ENCODE measurements at places on chromosomes 12 and 14.

DNA sequence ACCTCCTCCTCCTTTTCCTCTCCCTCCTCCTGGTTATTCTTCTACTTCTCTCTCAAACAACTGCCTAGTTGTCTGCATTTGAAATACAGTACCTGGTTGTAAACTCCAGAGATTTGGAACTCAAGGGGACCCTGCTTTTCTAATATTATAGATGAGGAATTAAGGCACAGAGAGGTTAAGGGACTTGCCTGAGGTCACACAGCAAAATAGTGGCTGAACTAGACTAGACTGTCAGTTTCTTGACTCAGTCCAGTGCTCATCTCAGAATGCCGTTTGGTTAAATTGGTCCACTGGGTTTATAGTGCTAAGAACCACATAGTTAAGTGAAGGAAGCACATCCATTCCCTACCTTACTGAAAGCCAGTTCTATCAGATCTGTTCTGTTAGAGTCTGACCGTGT lies 105.9 kb upstream of the VASH1 start:
- DNase-seq, result no peak

- no peak for DNase-seq
Measured at GRCh38 chr12:28463396-28463795, 273.1 kb downstream of the CCDC91 start.

DNA sequence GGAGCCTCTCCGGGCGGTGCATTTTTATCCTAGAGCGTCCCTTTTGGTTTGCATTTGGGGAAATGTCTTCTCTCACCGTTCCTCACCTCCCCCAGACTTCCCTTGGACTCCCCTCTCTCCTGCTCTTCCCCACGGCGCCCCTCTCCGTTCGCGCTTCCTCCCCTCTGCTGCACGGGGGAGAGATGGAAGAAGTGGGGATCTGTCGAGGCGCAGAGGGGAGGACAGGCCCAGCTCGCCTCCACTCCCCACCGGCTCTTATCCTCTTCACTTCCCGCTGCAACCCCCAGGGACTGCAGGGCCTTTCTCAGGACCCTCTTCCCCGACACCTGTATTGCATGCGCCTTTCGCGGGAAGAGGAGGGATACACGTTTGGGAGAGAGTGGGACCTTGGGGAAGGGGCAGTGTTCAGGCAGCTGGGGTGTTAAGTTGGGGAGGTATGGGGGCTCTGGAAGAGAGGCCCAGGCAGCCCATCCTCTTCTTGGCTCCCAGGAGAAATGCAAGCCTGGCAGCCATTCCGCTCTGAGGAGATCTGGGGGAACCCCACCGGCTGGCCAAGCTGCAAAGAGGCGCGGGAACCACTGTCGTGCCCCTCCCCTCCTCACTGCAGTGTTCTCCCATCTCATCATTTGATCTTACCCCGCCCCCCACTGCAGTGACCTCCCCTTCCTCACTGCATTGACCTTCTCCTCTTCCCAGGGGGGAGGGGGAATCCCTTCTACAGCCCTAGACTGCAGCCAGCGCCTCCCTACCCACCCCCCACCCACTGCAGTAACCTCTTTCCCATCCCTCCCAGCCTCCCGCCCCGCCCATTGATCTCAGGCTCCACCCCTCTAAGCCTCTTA lies 788 bp downstream of the ENO2 start:
- no peak for DNase-seq

DNA sequence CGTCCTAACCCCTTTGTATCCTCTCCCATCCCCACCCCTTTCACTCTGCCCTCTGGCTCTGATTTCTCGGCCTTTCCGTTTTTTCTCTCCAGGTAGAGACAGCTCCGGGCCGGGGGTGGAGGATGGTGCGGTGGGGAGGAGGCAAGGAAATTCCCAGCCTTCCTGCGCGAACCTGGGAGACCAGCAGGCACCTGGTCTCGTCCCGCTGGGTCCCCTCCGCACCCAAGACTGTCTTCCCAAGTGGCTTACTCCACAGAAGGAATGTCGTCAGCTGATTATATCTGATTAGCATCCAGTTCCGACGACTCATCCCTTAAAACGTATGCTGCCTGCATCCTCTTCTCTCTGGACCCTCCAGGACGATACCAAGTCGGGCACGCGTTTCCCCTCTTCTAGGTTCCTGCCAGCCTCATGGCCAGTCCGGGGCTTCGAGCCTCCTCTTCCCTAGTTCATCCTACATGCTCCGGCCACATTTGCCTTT lies 42.2 kb upstream of the CAPRIN2 start:
- DNase-seq, result no peak

GRCh38 chr12:89253488-89253887 lies 98.8 kb downstream of the DUSP6 start:
- no peak for DNase-seq

GRCh38 chr12:50263832-50264231 lies 19.5 kb downstream of the LIMA1 start:
- DNase-seq, result no peak

DNA sequence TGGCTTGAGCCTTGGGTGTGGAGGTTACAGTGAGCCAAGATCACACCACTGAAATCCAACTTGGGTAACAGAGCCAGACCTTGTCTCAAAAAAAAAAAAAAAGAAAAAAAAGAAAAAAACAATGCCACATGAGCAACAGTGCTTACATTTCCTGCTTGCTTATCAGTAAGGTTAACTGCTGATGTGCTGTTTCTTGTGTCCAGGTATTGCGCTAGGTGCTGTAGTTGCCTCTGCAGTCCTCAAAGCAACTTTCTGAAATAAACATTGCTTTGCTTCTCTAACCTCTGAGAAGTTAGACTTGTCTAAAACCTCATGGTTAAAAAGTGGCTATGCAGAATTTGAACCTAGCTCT lies 24.7 kb downstream of the RNF34 start:
- no peak for DNase-seq

DNA sequence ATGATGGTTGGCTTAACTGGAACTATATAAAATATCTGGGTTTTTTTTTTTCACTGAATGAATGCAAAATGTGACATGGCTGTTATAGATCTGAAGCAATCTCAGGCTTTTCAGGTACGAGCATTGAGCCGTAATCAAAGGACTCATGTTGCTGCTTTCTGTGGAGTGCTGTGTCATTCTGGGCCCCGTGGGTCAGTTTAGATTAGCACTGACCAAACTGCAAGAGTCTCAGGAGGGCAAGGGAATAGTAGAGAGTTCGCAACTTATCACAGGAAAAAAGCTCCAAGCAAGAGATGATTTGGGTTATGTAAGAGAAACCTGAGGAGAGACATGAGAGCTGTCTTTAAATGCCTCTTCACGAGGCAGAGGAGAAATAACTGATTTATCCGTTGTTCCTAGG lies 59.1 kb downstream of the UBR7 start:
- DNase-seq, result no peak

GRCh38 chr12:65728848-65729793 lies 95.2 kb upstream of the HMGA2 start:
- no peak for DNase-seq

GRCh38 chr14:67722293-67722692 lies 20.6 kb downstream of the RDH12 start:
- DNase-seq, result no peak

GRCh38 chr14:22837750-22838538 lies 1.6 kb downstream of the MMP14 start:
- no peak for DNase-seq

GRCh38 chr14:102396521-102396920 lies 33.8 kb downstream of the TECPR2 start:
- DNase-seq, result no peak

DNA sequence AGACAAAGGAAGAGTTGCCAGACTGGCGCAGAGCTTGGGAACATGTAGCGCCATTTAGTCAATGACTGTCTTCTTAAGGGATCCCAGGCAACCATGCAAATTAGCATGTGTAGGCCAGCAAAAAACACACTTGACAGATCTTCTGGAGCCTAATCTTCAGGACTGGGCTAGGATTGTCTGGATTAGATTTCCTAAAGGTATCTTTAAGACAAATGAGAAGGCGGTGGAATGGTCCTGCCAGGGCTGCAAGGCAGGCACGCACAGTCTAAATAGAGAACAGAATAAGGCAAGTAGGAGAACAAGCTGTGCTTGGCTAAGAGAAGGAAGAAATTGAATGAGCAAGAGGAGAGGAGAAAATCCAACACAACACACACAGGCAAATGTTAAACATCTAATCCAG lies 80.0 kb downstream of the CIT start:
- no peak for DNase-seq

DNA sequence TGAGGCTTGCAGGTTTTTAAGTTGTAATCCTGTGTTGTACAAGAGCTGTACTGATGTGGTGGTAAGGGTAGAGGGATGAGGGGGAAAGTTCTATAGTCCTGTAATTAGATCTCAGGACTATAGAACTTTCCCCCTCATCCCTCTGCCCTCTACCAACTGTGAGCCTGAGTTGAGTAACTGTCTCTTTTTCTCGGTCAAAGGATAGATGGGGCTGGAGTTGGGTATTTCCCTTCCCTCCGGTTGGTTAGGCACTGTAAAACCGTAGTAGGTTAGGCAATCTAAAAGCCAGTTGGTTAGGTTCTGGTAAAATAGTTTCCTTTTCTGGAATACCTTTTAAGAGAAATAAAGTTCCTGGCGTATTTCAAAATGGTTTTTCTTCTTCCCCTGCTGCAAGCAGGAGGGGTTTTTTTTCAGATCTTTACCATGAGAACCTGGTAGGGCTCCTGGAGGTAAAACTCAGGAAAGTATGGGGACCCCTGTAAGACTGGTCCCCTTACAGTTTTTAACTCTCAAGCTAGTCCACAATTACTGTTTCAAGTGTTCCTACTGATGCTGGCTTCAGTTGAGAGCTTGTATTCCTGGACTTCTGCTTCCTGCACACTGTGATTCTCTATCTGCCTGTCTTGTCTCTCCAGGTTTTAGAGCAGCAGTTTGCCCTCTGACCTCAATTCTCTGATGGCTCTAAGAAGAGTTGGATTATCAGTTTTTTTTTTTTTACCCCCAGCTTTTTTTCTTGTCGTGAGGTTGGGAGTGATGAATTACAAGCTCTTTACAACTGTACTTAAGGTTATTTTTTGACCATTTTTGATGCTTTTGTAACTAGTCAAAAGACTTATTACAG lies 58.7 kb downstream of the FUT8 start:
- DNase-seq, result no peak

- DNase-seq, result no peak
Measured at GRCh38 chr12:26935636-26936378, 2.0 kb downstream of the INTS13 start.

DNA sequence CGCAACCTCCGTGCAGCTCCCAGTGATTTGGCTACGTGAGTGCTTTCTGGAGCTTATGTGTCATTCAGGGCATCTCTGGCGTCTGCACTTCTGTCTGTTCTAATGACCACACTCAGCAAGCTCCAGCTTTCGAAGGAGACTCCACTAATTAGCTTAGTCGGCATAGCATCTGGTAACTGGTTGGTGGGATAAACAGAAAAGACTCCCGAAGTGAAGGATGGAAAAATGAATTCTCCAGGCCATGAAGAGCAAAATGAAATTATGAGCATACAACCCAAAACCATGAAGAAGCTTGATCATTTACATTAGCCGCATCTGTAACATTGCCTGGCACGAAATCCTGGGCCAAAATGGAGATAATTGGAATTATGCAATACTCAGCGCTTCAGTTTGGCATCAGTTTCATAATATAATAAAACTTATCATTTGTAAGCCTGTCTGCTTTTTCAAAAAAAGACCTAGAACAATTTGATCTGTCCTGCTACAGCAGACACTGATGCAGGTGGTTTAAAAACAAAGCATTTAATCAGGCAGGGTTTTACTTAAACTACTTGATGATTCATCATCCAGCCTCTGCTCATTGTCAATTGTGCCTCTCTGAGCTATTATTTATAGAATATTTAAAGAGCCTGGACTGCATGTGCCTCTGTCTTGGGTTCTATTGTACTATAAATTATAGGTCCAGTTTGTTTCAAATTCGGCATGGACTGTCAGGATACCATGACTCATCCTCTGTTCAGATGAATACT lies 87.4 kb downstream of the SYT1 start:
- DNase-seq, result no peak

DNA sequence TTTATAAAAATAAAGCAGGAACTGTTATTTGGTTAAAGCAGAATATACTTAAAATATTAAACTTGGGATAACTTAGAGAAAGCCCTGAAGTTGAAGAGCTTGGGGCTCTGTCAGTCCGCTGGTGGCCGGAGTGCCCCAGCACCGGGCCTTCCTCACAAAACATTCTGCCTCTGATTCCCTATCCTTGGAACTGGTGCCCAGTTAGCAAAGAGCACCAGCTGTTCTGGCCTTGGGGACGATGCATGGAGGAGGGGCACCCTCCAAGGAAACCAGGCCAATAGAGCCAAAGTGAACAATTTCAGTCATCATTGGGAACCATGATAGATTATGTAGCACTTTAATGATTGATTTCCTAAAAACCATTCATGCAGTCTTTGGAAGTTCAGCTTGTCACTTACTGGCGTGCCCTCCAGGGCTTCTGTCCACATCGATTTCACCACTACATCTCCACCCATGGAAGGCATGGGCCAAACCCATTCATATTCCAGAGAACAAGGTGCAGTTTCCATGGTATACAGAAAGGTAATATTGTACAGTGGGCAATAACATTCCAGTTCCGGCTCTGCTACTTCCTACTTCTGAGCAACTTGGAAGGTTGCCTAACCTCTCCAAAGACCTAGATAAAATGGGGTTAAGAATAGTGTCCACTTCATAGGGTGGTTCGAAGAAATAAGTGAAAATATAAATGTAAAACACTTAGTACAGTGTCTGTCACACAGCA lies 145.9 kb downstream of the ETV6 start:
- no peak for DNase-seq

DNA sequence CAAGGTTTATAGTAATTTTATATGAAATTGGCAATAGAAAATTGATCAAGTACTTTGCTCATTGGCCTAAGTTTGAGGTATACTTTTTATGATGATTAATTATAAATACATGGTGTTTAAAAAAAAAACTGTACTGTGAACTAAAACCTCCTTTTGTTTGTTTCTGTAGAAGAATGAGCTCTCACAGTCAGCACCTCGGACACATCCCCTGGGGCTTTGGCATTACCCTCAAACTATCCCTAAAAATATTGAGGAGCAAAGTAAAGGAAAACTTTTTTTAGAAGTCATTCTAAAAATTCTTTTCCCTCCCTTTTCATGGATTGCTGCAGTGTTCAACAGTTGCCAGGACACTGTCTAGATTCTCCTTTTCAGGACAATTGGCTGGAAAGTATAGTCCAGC lies 183.6 kb downstream of the FBXL14 start:
- no peak for DNase-seq

- DNase-seq, result no peak
Measured at GRCh38 chr12:2051700-2052621, 826 bp upstream of the CACNA1C start.

DNA sequence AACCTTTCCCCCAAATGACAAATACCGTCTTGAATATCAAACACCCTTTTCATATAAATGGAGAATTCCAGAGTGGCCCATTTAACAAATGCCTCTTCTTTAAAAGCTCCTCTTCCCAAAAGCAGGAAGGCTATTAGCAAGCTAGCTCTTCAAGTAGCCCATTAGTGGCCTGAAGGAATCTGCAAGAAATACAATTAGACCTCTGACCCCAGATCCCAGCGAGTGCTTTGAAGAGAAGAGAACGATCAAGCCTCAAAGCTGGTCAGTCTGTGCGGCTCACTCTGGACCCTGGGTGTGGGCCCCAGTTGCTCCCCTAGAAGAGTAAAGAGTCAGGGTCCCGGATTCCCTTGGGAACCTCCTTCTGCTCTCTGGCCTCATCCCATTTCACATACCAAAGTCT lies 325.6 kb downstream of the NUAK1 start:
- no peak for DNase-seq

GRCh38 chr12:39490500-39491282 lies 47.8 kb upstream of the KIF21A start:
- DNase-seq, result no peak
